ENCODE measurements at places on chromosomes 5 and 9.

- no peak for DNase-seq
Measured at GRCh38 chr5:171848006-171848405, 62.4 kb downstream of the SMIM23 start.

GRCh38 chr9:36991516-36992134 lies 42.4 kb downstream of the PAX5 start:
- DNase-seq, result no peak

DNA sequence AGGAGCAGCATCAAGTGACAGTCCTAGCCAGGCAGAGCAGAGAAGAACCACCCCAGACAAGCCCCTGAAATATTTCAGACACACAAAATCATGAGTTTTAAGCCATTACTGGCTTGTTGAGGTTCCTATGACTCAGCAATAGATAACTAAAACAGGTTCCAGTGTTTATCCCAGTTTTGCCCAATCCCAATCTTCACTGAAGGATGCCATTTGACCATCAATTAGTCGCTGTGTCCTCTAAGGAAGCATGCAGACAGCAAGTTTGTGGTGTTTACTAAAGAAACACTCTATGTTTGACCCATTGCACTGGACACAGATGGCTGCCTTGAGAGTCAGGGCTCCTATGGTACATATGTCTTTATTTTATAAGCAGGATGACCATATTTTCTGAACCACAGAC lies 186.7 kb downstream of the SYK start:
- DNase-seq, result no peak

GRCh38 chr5:125452991-125453390 lies 706.6 kb upstream of the ZNF608 start:
- DNase-seq, result no peak

- DNase-seq, result peak; percentile 52
Measured at GRCh38 chr5:177455036-177455660, 8.5 kb downstream of the PRR7 start.

DNA sequence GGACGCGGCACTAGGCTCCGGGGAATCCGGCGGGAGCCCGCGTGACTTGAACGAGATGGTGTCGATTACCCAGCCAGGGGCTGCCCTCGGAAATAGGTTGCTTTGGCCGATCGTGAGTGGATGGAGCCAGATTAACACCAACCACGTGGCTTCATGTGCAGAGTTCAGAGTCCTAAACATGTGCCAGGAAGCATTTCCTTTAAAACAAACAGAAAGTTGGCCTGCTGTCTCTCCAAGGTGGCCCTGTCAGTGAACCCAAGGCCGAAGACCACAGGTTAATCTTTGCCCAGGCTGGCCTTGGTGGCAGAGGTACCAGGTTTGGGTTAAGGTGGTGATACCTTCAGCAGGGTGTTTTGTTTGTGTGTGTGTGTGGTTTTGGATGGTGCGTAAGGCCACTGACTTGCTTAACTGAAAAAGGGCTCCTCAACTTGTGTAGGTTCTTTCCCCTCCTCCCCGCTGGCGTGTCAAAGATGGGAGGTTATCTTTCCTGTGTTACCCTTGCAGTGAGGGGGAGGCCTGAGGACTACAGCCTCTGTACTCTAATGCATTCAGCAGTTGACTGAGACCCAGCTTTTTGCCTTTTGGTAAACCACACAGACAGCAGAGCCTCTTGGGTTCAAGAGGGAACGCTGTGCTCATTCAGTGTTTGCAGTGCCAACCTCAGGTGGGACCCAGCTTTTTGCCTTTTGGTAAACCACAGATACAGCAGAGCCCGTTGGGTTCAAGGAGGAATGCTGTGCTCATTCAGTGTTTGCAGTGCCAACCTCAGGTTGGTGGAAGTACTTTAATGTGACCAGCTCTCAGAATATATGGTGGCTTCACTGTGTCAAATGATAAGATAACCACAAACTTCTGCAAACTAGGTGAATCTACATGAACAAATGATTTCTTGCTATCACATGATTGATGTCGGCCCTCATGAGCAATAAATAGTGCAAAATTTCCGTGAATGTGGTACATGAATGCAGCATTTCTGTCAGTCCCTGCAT lies 1.4 kb downstream of the IQGAP2 start:
- no peak for DNase-seq

- no peak for DNase-seq
Measured at GRCh38 chr5:100790170-100790665, 112.9 kb downstream of the ST8SIA4 start.

- no peak for DNase-seq
Measured at GRCh38 chr5:56615361-56616153, 199.8 kb upstream of the MAP3K1 start.

DNA sequence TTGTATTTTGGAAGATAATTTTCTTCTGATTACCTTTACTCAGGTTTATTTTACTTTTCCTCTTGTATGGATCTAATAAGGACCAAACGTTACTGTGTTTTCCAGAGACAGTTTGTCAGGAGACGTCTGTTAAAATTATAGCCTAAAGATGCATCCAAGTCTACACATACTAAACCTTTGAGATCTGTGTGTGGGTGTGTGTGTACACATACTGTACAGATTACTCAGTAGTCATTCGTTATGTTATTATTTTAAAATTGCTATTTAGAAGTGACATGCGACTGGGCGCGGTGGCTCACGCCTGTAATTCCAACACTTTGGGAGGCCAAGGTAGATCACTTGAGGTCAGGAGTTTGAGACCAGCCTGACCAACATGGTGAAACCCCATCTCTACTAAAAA lies 51.6 kb upstream of the CNTLN start:
- DNase-seq, result no peak

DNA sequence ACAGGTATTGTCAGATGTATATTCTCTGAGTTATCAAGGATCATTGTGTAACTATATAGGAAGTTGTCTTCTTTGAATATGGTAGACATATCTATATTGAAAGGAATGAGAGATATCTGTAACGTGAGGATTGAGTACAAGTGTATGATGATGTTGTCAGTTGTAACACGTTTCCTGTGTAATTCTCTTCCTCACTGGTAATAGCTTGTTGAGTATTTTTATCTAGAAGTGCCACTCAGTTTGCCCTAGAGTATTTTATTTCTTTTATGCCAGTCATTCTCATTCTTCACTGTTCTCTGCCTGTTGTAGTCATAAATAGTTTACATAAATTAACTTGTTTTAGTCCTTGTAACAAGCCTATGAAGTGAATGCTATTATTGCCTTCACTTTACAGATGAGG lies 172.1 kb downstream of the BAAT start:
- no peak for DNase-seq

- no peak for DNase-seq
Measured at GRCh38 chr9:113612828-113613227, 149.3 kb downstream of the RGS3 start.

GRCh38 chr5:43141211-43141610 lies 20.5 kb downstream of the ZNF131 start:
- no peak for DNase-seq

- DNase-seq, result no peak
Measured at GRCh38 chr5:55731848-55732247, 6.0 kb upstream of the DDX4 start.

GRCh38 chr5:146623009-146623408 lies 107.0 kb upstream of the GPR151 start:
- DNase-seq, result no peak

DNA sequence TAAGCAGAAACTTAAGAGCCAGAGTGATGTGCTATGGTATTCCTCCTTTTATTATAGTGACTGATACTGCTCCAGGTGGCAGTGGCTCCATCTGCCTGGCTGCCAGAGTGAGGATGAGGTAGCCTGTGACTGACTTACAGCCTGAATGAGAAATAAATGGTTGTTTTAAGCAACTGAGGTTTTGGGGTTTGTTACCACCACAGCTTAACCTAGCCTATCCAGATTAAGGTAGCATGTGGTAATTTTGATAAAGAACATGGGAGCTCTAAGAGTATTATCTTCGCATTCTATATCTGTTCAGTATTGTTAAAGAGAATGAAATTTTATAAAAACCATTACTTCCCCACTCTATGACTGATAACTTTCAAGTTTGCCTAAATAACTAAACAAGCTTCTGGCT lies 39.0 kb downstream of the GOLPH3 start:
- no peak for DNase-seq

DNA sequence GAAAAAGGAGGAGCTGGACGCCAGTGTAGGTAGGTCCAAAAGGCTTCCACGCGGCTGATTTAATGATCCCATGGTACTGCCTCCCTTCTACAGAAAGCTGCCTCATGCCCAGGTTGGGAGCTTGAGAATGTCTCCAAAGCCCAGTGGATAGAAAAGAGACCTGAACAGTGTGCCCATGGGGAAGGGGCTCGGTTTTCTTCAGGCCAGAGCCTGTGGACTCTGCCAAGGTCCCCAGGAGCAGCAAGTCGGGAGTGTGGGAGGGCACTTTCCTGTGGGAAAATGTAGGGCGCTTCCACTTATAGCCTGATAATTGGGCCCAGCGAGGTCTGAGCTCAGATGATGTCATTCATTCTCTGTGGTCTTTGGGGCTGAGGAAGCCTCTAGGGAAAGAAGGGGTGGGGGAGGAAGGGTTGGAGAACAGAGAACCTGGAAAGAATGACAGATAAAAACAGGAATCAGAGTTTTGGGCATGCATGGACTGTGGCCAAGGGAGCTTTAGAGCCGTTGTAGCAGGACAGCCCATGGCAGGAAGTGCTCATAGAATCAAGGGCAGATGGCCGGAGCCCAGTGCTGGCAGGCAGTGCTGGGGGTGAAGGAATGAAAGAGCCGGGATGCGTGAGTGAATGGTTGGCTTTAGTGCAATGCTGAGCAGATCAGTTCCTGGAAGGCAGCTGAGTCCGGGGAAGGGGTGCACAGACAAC lies 42.5 kb upstream of the SH3PXD2B start:
- DNase-seq, result peak; percentile 31

- peak; percentile 17 for DNase-seq
Measured at GRCh38 chr9:92242260-92243136, 51.0 kb downstream of the IARS1 start.

- DNase-seq, result peak; percentile 45
Measured at GRCh38 chr5:127011153-127011552, 19.2 kb downstream of the MARCHF3 start.

DNA sequence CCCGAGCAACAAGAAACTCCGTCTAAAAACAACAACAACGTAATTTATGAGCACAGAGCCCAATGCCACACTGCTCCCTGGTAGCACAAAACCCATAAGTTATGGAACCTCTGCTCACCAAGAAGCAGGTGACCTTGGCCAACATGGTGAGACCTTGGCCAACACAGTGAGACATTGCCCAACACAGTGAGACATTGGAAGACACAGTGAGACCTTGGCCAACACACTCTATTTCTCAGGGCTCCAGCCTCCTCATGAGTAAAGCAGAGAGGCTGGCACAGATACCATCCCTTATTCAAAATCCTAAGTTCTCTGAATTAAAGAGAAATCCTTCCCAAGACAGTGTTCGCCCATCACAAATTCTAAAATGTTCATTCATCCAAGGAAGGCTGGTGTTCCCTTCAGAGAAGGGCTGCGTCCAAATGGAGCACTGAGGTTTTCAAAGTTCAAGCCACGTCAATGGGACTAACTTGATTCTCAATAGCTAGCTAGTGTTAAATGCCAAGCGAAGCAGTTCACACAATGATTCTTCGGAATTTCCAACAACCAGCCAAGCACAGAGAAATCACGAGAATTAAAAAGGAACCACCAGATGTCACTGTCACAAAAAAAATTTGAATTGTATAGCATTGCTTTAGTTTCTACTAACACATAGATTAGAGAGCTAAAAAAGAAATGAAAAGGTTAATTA lies 29.5 kb downstream of the TTC39B start:
- peak; percentile 76 for DNase-seq

GRCh38 chr9:21964925-21965385 lies 29.2 kb downstream of the CDKN2A start:
- no peak for DNase-seq

- DNase-seq, result no peak
Measured at GRCh38 chr5:82622205-82622604, 344.1 kb upstream of the RPS23 start.

DNA sequence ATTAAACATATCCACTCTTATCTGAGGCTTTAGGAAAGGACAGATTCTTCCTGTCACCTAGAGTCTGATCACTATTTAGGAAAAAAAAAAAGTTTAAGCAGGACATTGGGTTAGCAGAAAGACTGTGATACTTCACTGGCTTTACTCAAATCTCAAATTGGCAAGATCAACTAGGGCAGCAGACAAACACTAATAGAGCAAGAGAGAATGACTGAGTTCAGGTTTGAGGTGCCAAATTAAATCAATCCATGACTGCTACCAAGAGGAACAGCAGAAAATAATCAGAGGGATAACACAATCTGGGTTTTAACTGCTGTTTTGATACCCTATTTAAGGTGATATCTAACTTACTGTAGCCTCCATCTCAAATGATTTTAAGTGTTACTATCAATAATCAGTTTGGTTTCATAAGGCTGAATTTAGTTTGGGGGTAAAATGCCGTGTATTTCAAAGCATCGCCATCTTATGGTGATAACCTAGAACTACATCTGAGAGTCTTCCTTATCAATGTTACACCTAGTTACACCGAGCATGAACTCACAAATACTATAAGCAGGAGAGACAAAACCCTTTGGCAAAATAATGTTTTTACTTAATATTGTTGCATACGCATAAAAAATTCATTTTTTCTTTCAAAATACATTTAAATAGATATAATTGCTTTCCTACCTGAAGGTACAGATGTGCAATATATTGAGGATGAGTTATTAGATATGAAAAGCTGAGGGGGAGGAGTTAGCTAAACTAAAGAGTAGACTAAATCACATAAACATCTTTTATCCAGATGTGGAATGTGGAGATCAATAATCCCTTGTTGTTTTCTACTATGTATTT lies 286.4 kb upstream of the CDH12 start:
- DNase-seq, result peak; percentile 5

DNA sequence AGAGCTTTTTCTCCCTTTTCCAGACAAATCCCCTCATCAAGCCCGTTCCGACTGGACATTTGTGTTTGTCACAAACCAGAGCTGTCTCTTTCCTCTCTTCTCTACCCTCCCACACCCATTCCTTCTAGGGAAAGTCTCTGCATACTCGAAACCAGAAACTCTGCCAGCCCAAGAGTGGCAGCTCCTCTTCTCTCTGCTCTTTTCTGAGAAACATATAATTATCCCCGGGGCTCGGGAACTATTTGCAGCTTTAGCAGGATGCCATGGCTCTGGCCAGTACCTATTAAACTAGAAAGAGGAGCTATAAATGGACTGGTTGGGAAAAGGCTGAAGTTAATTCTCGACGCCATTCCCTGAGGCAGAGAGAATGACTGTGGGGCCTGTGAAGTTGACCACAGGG lies 82.6 kb downstream of the SH3PXD2B start:
- DNase-seq, result no peak

DNA sequence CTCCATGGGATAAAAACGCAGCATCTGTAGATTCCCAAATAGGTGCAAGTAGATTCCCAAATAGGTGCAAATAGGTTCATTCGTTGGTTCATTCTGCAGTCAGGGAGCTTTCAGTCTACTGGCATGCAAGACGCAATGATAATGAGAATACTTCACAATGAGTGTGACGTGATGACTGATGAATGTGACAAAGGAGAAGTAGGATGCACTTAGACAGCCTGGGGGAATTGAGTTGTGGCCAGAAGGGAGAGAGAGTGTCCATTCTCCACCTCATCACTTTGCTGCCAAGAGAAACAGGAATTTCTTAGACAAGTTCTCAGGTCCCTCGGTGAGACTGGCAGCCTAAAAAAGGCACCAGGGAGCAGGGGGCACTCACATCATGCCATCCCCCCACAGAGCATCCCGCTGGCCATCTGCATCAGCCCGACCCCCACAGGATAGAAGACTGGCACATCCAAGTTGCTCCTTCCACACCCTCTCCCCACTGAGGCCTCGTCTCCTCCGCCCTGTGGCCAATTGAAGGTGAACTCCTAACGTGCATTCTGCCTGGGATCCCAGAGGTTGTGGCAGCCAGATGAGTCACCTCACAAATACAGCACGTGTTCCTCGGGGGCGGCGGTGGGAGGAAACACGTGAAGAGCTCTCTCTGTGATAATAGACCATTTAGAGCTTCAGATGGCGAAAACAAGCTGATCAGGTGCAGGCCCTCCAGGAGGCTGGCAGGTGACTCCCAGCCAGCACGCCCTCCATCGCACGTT lies 19.9 kb upstream of the KCNIP1 start:
- DNase-seq, result no peak
